Esophagus squamous epithelium (tissue), 5 donors: ENCODE measurements at places on chromosomes 11 and 22.

DNA sequence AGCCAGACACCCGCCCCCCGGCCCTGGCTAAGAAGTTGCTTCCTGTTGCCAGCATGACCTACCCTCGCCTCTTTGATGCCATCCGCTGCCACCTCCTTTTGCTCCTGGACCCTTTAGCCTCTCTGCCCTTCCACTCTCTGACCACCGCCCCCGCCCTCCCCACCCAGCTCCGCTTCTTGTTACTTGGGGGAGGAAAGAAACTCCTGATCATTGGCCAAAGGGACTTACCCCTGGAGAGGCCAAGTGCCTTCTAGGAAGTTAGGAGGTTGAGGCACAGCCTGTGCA lies at the start of gene PRR33:
TSS of gene PRR33 (minus strand) at position 65 of the 285 bp plus-strand sequence. CDS start 1,311 bp downstream, outside the sequence.
- H3K27ac ChIP-seq, result no peak within 1 kb of the TSS
- H3K4me1 ChIP-seq, result peaks cover 20% of the 10 kb centered on the region
- H3K36me3 ChIP-seq, result peaks cover 7% of the 10 kb centered on the region
- no peak within 1 kb of the TSS for H3K4me3 ChIP-seq
- no peak for DNase-seq

DNA sequence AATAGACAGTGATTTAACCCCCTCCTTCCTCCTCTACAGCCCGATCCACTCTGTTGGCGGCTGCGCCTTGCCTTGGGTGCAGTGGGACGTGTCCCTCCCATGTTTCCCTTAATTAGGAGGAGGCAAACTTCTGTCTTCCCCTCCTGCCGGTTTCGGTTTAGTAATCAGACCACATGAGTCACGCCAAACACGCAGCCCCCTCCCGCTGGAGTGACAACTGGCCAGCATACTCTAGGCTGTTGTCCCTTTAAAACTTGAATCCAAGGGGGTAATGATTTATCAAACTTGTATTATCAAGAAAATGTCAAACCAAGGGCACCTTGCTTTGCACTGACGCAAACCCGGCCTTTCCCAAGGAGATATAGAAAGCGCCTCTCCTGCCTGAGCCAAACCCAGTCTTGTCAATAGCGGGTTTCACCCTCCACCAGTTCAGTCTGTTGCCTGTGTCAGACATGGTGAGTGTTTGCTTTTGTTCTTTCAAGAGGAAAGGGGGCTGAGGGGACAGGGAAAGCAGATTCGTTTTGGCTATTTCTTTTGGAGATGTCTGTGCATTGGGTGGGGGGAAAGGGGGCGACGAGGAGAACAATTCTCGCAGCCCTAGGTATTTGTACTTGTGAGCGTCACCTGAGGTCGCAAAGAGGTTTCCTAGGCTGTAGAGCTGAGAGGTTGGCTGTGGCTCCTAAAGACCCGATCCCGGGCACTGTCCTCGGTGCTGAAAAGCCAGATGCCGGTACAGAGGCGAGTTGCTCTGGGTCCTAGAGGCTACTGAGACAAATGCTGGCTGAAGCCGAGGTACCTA lies at the start of gene SLC6A5:
TSS of gene SLC6A5 (plus strand) at position 388 of the 799 bp plus-strand sequence. CDS start at position 453, 65 bp downstream.
- peaks cover 27% of the 10 kb centered on the region for H3K27me3 ChIP-seq
- H3K27ac ChIP-seq, result no peak within 1 kb of the TSS
- no peaks in the 10 kb centered on the region for H3K36me3 ChIP-seq
- DNase-seq, result no peak
- H3K4me3 ChIP-seq, result no peak within 1 kb of the TSS
- H3K4me1 ChIP-seq, result peaks cover 3% of the 10 kb centered on the region

DNA sequence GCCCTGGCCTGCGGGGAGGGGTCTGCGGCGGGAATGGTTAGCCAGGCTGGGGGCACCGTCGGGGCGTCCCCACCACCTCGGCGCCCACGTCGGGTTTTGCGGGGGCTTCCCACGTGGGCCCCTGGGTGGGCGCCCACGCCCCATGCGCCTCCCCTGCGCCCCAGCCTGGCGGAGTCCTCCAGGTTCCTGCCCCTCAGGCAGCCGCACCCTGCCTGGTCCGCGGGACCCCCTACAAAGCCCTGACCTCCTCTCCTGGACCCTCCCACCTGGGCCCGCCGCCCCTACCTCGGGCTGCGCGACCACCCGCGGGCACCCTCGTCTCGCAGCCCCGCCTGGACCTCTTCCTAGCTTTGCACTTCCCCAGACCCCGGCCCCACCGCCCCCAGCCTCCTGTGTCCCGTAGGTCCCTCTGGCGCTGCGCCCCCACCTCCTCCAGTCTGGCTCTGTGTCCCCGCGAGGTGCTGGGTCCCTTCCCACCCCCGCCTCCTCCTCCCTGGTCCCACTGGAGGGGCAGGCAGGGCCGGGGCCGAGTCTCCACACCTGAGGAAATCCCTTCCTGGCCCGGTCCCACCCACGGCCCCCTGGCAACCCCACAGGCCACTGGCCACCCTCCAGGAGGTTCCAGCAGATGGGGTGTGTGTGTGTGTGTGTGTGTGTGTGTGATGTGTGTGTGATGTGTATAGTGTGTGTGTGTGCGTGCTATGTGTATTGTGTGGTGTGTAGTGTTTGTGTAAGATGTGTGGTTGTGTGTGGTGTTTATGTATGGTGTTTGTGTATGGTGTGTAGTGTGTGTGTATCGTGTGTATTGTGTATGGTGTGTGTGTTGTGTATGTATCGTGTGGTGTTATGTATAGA lies 11.8 kb downstream of the PIM3 start:
- H3K36me3 ChIP-seq, result no peaks in the 10 kb centered on the region
- H3K27ac ChIP-seq, result peak overlapping the region; percentile 85
- H3K4me3 ChIP-seq, result peak overlapping the region; percentile 60
- DNase-seq, result no peak
- H3K4me1 ChIP-seq, result peaks cover 29% of the 10 kb centered on the region

- no peaks in the 10 kb centered on the region for H3K36me3 ChIP-seq
- no peaks in the 10 kb centered on the region for H3K27me3 ChIP-seq
- DNase-seq, result no peak
- peaks cover 12% of the 10 kb centered on the region for H3K4me1 ChIP-seq
- peak overlapping the region; percentile 30 for H3K4me3 ChIP-seq
- H3K27ac ChIP-seq, result no peak overlapping the region
Measured at GRCh38 chr11:122319691-122320620, 203.9 kb upstream of the BLID start.

DNA sequence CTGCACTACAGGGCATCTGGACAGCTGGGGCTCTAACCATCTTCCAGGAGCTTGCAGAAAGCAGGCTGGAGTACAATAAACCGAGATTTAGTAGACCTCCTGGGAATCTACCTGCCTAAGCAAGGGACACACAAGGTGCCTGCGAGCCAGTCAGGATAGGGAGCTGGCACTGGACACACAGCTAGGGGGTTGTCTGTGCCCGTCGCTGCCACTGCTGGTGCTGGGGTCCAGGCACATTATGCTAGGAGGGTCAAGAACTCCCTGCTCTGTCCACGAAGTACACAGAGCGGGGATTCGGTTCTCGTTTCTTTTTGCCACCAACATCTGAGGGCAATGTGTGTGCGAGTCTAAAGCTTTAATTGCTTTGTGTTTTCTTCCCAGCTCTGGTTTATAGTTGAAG lies 4.2 kb downstream of the RIC8A start:
- peaks cover 35% of the 10 kb centered on the region for H3K36me3 ChIP-seq
- peaks cover 30% of the 10 kb centered on the region for H3K4me1 ChIP-seq
- no peak overlapping the region for H3K27ac ChIP-seq
- no peak overlapping the region for H3K4me3 ChIP-seq
- DNase-seq, result no peak
- H3K27me3 ChIP-seq, result no peaks in the 10 kb centered on the region

DNA sequence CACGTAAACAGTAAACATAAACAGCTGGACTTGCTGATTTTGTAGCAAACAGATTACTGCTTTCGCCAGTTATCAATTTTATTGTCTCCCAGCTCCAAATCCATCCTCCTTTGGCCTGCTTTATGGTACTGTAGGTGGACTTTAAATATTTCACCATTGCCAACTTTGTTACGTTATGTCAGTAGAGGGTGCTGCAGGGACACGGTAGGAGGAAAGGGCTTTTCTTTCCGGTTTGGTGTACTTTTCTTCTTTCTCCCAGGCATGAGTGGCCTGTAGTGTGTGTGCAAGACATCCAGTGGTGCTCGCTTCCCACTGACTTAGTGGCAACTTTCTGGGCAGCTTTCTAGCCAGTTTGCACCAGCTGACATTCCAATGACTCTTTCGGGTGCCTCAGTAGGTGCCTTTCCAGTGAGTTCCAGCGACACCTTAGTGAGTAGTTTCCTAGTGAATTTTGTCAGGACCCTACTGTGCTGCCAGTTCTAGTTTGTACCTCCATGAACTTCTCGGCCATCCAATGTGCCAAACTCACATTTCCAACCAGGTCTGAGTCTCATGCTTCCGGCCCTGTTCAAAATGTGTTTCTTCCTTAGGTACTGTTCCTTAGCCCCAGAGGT lies 267.6 kb upstream of the TENM4 start:
- no peak overlapping the region for H3K27ac ChIP-seq
- no peak for DNase-seq
- no peak overlapping the region for H3K4me3 ChIP-seq
- no peaks in the 10 kb centered on the region for H3K27me3 ChIP-seq
- H3K4me1 ChIP-seq, result no peaks in the 10 kb centered on the region

DNA sequence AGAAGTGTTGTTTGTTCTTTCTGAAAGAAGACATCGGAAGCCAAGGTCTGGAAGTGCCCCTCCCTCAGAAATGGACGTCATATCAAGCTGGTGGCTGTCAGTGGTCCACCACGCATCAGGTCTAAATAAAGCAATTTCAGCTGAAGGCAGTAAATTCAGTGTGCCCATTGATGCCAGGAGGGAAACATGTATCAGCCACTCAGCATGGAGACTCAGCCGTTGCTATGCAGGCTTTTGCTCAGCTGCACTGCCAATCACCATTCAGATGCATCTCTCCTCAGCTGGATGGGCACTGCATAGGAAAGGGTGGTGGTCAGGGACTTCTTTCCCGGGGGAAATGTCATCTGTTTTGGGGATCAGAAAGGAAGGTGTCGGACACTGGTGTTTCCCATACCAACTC lies 878.2 kb downstream of the NTM start:
- H3K27me3 ChIP-seq, result no peaks in the 10 kb centered on the region
- H3K27ac ChIP-seq, result no peak overlapping the region
- no peak overlapping the region for H3K4me3 ChIP-seq
- no peaks in the 10 kb centered on the region for H3K36me3 ChIP-seq
- H3K4me1 ChIP-seq, result no peaks in the 10 kb centered on the region
- no peak for DNase-seq

DNA sequence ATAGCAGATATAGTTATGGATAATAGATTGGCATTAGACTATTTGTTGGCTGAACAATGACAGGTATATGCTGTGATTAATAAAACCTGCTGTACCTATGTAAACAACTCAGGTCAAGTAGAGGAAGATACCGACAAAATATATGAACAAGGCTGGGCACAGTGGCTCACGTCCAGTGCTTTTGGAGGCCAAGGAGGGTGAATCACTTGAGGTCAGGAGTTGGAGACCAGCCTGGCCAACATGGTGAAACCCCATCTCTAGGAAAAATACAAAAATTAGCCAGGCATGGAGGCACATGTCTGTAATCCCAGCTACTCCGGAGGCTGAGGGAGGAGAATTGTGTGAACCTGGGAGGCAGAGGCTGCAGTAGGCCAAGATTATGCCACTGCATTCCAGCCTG lies 14.0 kb upstream of the CHKA start:
- H3K27me3 ChIP-seq, result no peaks in the 10 kb centered on the region
- H3K4me3 ChIP-seq, result no peak overlapping the region
- no peak for DNase-seq
- H3K36me3 ChIP-seq, result no peaks in the 10 kb centered on the region

GRCh38 chr11:27355575-27356104 lies 7.4 kb downstream of the CCDC34 start:
- DNase-seq, result no peak
- H3K36me3 ChIP-seq, result no peaks in the 10 kb centered on the region
- H3K4me3 ChIP-seq, result no peak overlapping the region

GRCh38 chr11:120199613-120200012 lies 11.2 kb upstream of the OAF start:
- H3K4me3 ChIP-seq, result no peak overlapping the region
- H3K4me1 ChIP-seq, result no peaks in the 10 kb centered on the region
- H3K36me3 ChIP-seq, result no peaks in the 10 kb centered on the region
- H3K27me3 ChIP-seq, result no peaks in the 10 kb centered on the region
- no peak overlapping the region for H3K27ac ChIP-seq
- no peak for DNase-seq

GRCh38 chr11:134527382-134528243 lies 115.6 kb upstream of the B3GAT1 start:
- no peaks in the 10 kb centered on the region for H3K36me3 ChIP-seq
- no peak for DNase-seq
- no peak overlapping the region for H3K27ac ChIP-seq

DNA sequence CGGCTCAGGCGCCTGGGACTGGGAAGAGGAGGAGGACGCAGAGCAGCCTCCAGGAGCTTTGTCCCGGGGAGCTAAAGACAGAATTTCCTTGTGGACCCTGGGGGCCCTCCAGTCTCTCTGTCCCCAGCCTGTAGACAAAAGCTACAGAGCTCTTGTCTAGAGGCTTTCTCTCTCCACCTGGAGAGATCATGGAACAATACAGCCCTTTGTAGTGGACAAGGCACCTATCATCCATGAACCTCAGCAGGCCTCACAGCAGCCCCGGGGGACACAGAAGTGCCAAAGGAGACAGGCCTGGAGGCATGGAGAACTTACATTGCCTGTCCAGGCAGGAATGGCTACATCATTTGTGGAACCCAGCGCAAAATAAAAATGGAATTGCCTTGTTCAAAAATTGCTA lies 55.7 kb upstream of the TTLL12 start:
- H3K4me3 ChIP-seq, result no peak overlapping the region
- no peaks in the 10 kb centered on the region for H3K4me1 ChIP-seq
- no peak for DNase-seq
- no peak overlapping the region for H3K27ac ChIP-seq
- H3K27me3 ChIP-seq, result no peaks in the 10 kb centered on the region
- H3K36me3 ChIP-seq, result no peaks in the 10 kb centered on the region

GRCh38 chr11:27912916-27913315 lies 195.0 kb downstream of the KIF18A start:
- H3K4me1 ChIP-seq, result no peaks in the 10 kb centered on the region
- H3K27ac ChIP-seq, result no peak overlapping the region
- no peak overlapping the region for H3K4me3 ChIP-seq
- no peak for DNase-seq

- H3K27ac ChIP-seq, result no peak overlapping the region
- H3K4me1 ChIP-seq, result peaks cover 18% of the 10 kb centered on the region
- no peaks in the 10 kb centered on the region for H3K36me3 ChIP-seq
- DNase-seq, result no peak
Measured at GRCh38 chr11:122213171-122213570, 97.2 kb upstream of the BLID start.

DNA sequence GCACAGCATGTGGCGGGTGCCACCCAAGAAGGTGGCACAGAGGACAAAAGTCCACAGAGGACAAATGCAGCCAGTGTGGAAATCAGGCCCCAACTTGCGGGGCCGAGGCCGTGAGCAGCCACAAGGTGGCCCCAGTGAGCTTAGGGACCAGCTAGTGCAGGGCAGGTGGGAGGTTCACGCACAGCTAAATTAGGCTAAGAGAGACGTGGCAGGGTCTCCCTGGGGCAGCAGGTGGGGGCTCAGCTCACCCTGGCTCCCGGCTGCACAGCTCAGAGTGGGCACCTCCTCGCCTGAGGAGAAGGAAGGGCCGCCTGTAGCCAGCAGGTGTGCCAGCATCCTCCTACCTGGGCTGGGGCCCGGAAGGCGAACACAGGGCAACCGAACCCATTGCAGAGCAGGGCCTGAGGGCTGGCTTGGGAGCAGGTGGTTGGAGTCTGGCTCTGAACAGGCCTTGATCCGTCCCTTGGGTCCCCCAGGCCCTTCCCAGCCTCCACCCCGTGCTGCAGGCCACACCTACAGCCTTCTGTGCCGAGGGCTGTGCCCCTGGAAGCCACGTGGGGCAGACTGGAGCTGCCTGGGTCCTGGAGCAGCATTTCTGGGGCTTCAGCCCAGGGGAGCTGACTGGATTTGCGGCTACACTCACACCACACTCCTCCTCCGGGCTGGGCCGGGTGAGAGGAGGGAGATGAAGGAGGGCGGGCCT lies 26.1 kb upstream of the CELSR1 start:
- DNase-seq, result no peak
- H3K4me3 ChIP-seq, result no peak overlapping the region
- peaks cover 44% of the 10 kb centered on the region for H3K4me1 ChIP-seq
- H3K36me3 ChIP-seq, result no peaks in the 10 kb centered on the region
